ENCODE measurements at places on chromosomes 16 and 17. TPM values are rescaled to one million over a fixed set of nuclear protein-coding genes. Genes with fewer than 3 reads are reported as not detected.
A peak's percentile ranks its signal among the peaks of the same experiment; 100 is the strongest.

- peaks cover 23% of the 10 kb centered on the region for H3K4me1 ChIP-seq
- no peak overlapping the region for H3K4me3 ChIP-seq
- H3K27ac ChIP-seq: no peak overlapping the region
- no peak for DNase-seq
- no peaks in the 10 kb centered on the region for H3K36me3 ChIP-seq
Observed at GRCh38 chr17:61218438-61218837, 181.2 kb upstream of the TBX2 start.

DNA sequence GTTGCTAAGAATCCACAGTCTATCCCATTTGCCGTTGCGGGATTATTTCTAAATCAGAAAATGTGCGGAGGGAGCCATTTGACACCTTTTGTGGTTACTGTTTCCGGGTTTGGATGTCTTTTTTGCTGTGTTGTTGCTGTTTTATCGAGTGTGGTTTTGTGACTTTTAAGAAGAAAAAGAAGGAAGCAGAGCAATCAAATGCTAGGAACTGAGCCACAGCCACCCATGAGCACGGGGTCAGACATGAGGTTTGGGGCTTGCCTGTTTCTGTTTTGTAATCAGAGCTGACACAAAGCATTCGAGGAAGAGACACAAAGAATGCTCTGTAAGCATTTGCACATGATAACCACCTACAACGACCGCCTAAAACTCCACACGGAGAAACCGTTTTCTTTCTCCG, 53.1 kb upstream of the CHMP6 start:
- peak overlapping the region; percentile 11 for H3K4me3 ChIP-seq
- peaks cover 28% of the 10 kb centered on the region for H3K4me1 ChIP-seq
- H3K27me3 ChIP-seq: no peaks in the 10 kb centered on the region
- H3K36me3 ChIP-seq: peaks cover 27% of the 10 kb centered on the region
- H3K27ac ChIP-seq: no peak overlapping the region

DNA sequence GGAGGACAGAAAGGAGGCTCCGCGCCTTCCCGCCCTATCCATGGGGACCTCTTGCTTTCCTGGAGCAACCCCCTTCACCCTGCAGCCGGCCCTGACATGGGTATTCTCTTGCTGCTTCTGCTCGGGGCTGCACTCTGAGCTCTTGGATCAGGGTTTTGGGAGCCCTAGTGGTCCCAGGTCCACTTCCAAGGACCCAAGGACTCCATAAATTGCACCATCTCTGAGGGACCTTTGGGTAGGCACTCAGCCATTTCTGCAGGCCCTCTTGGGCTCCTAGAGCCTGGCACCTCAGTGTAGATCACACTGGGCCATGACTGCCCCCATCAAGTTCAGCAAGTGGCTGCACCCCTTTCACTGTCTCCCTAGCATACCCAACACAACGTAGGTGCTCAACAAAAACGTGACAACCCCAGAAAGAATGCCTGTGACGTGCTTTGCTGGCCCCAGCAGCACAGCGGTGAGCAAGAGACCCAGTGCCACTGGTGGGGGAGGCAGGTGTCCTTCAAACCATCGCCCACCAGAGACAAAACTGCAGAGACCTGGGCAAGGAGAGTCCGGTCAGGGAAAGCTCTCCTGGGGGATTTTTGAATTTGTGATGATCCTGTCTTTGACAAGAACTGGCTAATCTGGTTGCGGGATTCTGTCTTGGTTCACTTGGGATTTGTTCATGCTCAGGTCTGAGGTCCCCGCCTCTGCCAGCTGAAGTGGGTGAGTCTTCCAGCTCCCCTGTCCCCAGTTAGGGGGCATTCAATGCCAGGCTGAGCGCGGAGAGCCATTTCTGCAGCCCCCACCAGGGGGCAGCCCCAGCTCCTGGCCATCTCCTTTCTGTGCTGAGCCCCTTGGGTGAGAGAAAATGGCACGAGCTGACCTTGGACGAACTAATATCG, 2.5 kb upstream of the RAB11FIP4 start:
- no peaks in the 10 kb centered on the region for H3K36me3 ChIP-seq
- peaks cover 16% of the 10 kb centered on the region for H3K4me1 ChIP-seq
- no peak overlapping the region for H3K4me3 ChIP-seq
- H3K27ac ChIP-seq: no peak overlapping the region
- peaks cover 28% of the 10 kb centered on the region for H3K27me3 ChIP-seq

- H3K27me3 ChIP-seq: peaks cover 1% of the 10 kb centered on the region
- H3K4me3 ChIP-seq: no peak overlapping the region
- H3K4me1 ChIP-seq: peaks cover 71% of the 10 kb centered on the region
- DNase-seq: no peak
Observed at GRCh38 chr16:681746-682427, 1.7 kb downstream of the STUB1 start.

DNA sequence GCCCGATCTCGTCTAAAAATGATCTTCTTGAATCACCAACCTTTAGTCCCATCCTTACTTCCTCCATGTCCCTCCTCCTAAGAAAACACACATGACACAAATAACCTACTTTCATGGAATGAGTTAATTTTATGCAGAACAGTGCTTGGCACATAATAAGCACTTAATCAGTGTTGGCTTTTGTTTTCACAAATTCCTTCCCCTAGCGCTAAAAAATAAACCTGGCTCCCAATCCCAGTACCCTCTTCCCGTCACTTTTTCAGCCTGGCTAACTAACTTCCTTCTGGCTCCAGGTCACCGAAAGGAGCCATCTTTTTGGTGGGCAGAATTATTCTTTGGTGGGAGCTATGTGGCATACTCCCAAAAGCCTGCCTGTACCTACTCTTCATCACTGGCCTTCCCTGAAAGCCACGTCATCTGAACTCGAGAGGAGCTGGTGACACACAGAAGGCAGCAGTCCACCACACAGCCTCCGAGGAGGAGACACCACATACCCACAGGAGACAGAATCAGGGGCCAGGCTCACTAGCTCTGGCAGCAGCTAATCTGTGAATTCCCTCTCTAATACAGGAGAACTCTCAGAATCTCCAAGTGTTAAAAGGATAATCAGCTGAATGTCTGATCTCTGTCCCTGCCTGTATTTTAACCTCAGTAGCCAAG, 114.5 kb downstream of the SMG6 start:
- H3K27me3 ChIP-seq: no peaks in the 10 kb centered on the region
- H3K27ac ChIP-seq: no peak overlapping the region
- H3K36me3 ChIP-seq: peaks cover 54% of the 10 kb centered on the region
- H3K4me3 ChIP-seq: no peak overlapping the region
- DNase-seq: no peak

GRCh38 chr17:64209356-64209941, 53.6 kb downstream of the TEX2 start:
- no peaks in the 10 kb centered on the region for H3K27me3 ChIP-seq
- H3K4me1 ChIP-seq: no peaks in the 10 kb centered on the region
- no peak overlapping the region for H3K27ac ChIP-seq
- DNase-seq: no peak

The CBFA2T3 gene
- 0.80 TPM for total RNA-seq

DNA sequence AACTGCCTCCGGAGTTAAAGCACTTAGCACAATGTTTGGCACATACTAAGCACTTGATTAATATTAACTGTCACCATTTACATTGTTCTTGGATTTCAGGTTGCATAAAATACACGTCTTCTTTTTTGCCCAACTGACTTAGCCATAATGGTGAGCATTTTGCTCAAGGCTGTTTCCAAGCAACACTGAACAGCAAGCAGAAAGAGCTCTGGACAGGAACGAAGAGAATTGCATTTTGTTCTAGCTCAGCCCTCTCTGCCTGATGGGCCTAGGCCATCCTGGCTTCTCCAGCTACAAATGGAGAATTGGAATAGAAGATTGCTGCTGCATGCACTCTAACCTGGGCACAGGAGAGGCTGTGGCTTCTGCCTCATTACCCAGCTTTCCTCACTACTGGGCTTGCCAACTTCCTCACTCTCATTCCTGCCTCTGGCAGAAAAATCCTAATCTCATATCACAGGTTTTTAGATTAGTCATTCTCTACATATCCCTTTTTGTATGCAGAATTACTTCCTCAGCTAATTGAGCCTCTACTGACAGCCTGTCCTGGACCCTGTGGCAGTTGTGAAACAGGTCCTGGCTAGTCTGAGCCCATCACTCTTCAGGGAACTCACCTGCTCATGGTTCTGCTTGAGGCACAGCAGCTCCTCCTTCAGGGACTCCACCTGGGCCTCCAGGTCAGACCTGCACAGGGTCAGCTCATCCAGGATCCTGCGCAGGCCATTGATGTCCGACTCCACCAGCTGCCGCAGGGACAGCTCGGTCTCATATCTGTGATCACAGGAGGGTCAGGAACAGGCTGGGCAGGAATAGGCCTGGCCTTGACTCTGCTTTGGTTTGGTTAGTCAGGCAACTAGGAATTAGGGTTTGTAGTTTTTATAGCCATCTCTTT, 2.5 kb downstream of the KRT33A start:
- H3K4me3 ChIP-seq: no peak overlapping the region
- no peak for DNase-seq

The KRTAP3-1 gene
- not detected for total RNA-seq

GRCh38 chr17:50087246-50087911, 7.8 kb upstream of the PDK2 start:
- H3K36me3 ChIP-seq: no peaks in the 10 kb centered on the region
- no peak overlapping the region for H3K27ac ChIP-seq
- peak; percentile 50 for DNase-seq

- H3K36me3 ChIP-seq: no peaks in the 10 kb centered on the region
- H3K27me3 ChIP-seq: peaks cover 44% of the 10 kb centered on the region
- peaks cover 17% of the 10 kb centered on the region for H3K4me1 ChIP-seq
- no peak for DNase-seq
- no peak within 1 kb of the TSS for H3K27ac ChIP-seq
Observed at GRCh38 chr17:9644910-9645751, at the start of gene USP43. Gene USP43 (plus strand): TSS chr17:9645517. CDS start chr17:9645633, 116 bp downstream.

- H3K4me1 ChIP-seq: peaks cover 2% of the 10 kb centered on the region
- no peak for DNase-seq
- H3K4me3 ChIP-seq: no peak overlapping the region
- no peaks in the 10 kb centered on the region for H3K36me3 ChIP-seq
Observed at GRCh38 chr16:51151435-51151960, 428 bp upstream of the SALL1 start.

GRCh38 chr16:80447241-80447640, 93.6 kb upstream of the DYNLRB2 start:
- H3K4me3 ChIP-seq: no peak overlapping the region
- H3K4me1 ChIP-seq: no peaks in the 10 kb centered on the region

GRCh38 chr17:6374271-6374691, 60.6 kb downstream of the AIPL1 start:
- H3K36me3 ChIP-seq: no peaks in the 10 kb centered on the region
- H3K27me3 ChIP-seq: peaks cover 3% of the 10 kb centered on the region
- no peak for DNase-seq
- H3K4me3 ChIP-seq: no peak overlapping the region
- H3K4me1 ChIP-seq: no peaks in the 10 kb centered on the region

The CDRT15L2 gene
- not detected for total RNA-seq

DNA sequence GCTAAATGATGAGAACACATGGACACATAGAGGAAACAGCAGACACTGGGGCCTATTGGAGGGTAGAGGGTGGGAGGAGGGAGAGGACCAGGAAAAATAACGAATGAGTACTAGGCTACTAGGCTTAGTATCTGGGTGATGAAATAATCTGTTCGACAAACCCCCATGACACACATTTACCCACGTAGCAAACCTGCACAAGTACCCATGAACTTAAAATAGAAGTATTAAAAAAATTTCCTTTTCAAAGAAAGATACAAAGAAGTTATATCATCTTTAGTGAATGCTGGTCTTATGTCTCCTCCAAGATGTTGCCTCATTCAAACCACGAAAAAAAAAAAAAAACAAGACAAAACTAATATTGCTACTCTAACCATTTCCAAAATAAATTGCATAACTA, 31.7 kb downstream of the MBTD1 start:
- H3K27me3 ChIP-seq: no peaks in the 10 kb centered on the region
- DNase-seq: no peak
- H3K36me3 ChIP-seq: peaks cover 15% of the 10 kb centered on the region
- H3K4me1 ChIP-seq: peaks cover 8% of the 10 kb centered on the region
- no peak overlapping the region for H3K4me3 ChIP-seq
- H3K27ac ChIP-seq: no peak overlapping the region

- H3K27ac ChIP-seq: peak overlapping the region; percentile 97
- H3K4me3 ChIP-seq: peak overlapping the region; percentile 73
- peak; percentile 51 for DNase-seq
- H3K4me1 ChIP-seq: peaks cover 61% of the 10 kb centered on the region
Observed at GRCh38 chr17:38701504-38702165, 3.4 kb upstream of the MLLT6 start.

DNA sequence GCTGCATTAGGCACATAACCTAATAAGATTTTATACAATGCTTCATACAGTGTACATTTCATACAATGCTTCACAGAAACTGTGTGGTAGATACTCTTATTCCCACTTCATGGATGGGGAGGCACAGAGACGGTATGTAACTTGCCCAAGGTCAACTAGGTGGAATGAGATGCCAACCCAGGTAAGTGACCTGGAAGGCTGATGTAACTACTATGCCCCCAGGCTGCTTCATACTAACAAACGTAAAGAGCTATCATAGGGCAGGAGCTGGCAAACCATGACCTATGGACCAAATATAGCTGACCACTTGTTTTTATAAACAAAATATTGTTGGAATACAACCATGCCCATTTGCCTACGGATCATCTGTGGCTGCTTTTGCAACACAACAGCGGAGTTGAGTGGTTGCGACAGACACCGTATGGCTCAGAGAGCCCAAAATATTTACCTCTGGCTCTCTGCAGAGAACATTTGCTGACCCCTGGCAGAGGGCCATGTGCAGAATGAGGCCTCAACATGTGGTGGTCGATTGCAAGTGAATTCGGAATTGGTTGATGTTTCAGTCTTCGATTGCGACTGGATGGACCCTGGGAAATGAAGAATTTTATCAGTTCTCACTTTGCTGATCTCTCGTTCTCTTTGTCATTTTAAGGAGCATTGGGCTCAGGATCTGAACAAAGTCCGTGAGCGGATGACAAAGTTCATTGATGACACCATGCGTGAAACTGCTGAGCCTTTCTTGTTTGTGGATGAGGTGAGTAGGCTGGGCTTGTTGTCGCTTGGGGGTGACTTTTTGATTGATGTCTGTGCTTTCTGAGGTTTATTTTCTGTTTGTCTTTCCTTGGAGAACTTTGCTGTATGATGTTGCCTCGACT, 109.7 kb downstream of the PLCG2 start:
- no peaks in the 10 kb centered on the region for H3K36me3 ChIP-seq
- no peak overlapping the region for H3K27ac ChIP-seq
- no peaks in the 10 kb centered on the region for H3K4me1 ChIP-seq
- no peak for DNase-seq
- no peaks in the 10 kb centered on the region for H3K27me3 ChIP-seq
- H3K4me3 ChIP-seq: no peak overlapping the region

- H3K4me1 ChIP-seq: no peaks in the 10 kb centered on the region
- no peaks in the 10 kb centered on the region for H3K27me3 ChIP-seq
- H3K36me3 ChIP-seq: no peaks in the 10 kb centered on the region
- no peak overlapping the region for H3K4me3 ChIP-seq
Observed at GRCh38 chr16:52114379-52114778, 432.6 kb downstream of the TOX3 start.
